ENCODE measurements at places on chromosomes 4 and X. TPM values are rescaled to one million over a fixed set of nuclear protein-coding genes. Genes with fewer than 3 reads are reported as not detected.
A peak's percentile ranks its signal among the peaks of the same experiment; 100 is the strongest.

DNA sequence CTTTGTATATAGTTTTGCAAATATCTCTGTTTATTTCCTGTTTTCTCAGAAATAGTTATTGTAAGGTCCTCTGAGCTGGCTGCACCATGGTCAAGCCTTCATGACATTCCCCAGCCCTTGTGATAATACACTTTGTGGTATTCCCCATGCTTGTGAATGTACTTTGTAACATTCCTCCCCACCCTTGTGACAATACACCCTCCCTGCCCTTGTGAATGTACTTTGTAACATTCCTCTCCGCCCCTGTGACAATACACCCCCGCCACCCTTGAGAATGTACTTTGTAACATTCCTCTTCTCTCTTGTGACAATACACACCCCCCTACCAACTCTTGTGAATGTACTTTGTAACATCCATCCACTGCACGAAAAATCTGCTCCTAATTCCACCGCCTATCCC is 530.7 kb downstream of the CENPC start:
- DNase-seq: no peak

Gene GPM6B
- total RNA-seq: not detected

GRCh38 chr4:158172261-158173258 is at the start of gene GASK1B:
GASK1B (minus strand) TSS chr4:158173025; CDS start chr4:158171375, 1,650 bp downstream.
- peak; percentile 14 for DNase-seq

- DNase-seq: no peak
These were observed 58.9 kb downstream of the TLR10 start for GRCh38 chr4:38723726-38724474.

DNA sequence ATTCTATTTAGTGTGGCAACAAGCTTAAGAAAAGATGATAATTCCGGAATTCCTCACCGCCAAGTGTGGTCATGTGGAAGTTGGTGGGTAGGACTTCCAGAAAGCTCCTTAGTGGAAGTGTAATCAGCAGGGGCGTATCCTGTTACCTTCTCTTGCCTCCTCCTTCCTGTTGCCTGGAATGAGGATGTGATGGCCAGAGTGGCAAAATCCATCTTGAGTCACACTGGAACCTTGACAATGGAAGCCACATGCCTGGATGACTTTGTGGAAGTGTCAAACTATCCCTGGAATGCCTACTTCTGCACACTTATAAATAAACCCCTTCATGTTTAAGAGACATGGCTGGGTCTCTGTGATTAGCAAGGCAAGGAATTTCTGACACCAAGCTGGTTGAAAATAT is 191.0 kb downstream of the PRDM5 start:
- no peak for DNase-seq

- no peak for DNase-seq
These were observed 173.0 kb upstream of the PCDH18 start for GRCh38 chr4:137705171-137705783.

DNA sequence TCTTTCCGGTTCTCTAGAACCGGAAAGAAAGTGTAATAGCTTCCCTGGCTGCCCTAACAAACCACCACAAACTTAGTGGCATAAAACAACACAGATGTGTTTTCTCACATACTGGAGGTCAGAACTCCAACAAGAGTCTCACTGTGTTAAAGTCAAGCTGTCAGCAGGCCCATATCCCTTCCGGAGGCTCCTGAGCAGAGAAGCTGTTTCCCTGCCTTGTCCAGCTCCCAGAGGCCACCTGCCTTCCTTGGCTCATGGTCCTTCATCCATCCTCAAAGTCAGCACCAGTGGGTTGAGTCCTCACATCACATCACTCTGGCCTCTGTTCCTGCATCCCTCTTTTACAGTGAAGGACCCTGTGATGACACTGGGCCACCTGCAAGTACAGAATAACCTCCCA is 49.8 kb upstream of the HMX1 start:
- no peak for DNase-seq

DNA sequence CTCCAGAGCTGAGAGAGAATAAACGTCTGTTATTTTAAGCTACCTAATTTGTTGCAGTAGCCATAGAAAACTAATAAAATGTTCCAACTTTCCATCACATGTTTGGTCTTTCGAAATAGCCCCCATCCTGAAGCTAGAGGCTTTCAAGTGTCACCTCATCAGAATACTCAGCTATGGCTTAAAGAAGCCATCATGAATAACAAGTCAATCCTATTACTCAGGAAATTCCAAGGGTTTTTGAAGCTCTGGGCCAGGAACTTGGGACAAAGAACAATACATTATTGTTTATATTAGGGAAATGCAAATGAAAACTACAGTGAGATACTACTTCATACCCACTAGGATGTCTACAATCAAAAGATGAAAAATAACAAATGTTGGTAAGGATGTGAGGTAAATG is 42.2 kb downstream of the TBCK start:
- no peak for DNase-seq

DNA sequence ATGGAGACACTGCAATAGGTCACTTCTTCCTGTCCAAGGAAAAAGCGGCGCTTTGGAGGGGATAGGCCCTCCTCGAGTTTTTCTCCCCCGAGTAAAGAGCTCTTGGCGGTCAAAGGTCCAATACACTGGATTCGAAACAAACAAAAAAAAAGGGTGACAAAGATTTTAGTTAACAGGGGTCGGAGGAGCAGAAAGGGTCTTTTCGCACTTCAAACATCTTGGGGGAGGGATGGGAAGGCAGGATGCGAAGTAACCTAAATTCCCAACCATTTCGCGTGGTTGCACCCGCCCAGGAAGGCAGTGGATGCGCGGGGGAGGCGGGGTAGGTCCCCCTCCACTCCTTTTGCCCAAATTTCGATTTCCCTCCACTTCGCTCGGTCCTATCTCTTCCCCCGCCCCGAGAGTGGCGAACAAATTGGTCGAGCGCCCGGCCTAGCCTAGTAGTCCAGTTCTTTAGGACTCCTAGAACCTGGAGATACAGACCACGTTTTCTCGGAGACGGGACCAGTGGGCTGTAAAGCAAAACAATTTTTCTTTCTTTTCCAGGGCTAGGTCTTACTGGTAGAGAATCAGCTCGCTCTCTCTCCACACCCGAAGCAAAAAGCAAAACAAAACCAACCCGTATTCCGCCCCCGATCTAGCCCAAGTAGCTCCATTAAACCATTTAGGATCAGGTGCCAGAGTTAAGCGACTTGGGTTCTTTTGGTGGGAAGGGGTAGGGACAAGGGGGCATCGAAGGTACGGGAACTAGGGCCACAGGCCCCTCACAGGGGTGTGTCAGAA is 2.0 kb upstream of the STAG2 start:
- DNase-seq: no peak

DNA sequence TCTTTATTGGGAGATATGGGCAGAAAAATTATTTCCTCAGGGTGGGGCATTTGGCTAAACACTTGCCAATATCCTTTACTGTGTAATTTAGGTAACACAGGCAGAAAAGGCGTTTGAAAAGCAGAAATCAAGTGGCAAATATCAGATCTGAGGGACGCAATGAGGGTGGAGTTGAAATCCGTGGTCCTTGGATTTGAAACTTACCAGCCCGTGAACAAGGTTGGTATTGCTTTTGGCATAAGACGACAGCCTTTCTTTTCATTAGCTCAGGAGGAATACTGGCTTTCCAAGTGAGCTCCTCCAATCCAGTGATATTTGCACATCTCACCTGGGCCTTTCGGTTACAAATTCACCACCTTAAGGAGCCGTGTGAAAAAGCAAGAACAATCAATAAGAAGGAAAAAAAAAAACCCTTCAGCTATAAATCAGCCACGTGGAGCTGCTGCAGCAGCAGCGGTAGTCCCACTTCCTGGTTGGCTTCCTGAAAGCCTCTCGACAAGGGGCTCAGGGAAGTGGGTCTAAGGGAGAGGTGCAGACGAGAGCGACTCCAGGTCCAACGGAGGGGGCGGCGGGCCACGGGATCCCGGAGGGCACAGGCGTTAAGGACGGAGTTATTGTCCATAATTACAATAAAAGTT is 734 bp upstream of the GALNT7 start:
- DNase-seq: peak; percentile 16

DNA sequence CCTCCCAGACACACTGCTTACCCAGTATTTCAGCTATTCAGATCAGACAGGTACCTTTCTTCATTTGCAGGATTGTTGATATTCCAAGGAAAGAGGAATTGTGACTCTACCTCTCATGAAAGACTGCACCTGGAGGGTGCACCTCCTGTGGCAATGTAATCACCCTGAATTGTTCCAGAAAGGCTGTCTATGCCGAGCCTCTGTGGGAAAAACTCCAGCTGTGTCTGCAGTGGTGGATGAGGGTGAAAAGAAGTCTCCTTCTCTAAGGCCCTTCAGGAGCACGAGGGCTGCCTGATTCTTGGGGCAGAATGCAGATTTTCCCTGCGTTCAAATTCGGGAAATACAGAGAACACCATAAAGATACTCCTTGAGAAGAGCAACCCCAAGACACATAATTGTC is 108.2 kb upstream of the ADAMTS3 start:
- DNase-seq: no peak

GRCh38 chr4:7971881-7972500 is 32.3 kb upstream of the AFAP1 start:
- DNase-seq: no peak

- no peak for DNase-seq
These were observed 4.6 kb downstream of the PALLD start for GRCh38 chr4:168501407-168501806.
